ENCODE measurements at places on chromosomes 3 and 15.

DNA sequence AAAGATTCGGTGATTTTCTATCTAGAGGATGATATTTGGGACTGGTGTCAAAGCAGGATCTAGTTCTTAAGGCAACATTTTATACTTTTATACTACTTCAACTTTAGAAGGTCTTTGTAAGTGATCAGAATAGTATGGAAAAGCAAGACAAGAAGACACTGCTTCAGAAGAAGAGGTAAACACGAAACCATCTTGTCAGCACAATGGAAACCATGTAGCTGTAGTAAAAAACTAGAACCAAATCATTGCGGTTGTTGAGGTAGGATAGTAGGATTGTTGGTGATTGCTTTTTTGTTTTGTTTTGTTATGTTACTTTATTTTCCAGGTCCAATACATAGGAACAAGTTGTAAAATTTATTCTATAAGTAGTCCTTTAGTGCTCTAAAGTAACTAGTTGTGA lies 40.0 kb downstream of the SEMA6D start:
- no peak for DNase-seq

DNA sequence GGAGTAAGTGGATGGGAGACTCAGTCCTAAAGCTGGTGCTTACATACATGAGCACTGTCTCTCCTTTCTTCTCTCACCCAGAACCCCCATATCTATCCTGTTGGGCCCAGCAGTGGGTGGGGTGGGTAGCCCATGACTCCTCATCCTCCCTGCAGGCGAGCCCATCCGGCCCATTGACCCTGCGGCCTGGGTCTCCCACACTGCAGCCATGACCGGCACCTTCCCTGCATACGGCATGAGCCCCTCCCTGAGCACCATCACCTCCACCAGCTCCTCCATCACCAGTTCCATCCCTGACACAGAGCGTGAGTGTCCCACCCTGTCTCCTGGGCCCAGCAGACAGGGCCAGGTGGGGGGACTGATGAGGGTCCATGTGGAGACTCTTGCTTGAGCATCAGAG lies 8.0 kb upstream of the AP2M1 start:
- DNase-seq: no peak

DNA sequence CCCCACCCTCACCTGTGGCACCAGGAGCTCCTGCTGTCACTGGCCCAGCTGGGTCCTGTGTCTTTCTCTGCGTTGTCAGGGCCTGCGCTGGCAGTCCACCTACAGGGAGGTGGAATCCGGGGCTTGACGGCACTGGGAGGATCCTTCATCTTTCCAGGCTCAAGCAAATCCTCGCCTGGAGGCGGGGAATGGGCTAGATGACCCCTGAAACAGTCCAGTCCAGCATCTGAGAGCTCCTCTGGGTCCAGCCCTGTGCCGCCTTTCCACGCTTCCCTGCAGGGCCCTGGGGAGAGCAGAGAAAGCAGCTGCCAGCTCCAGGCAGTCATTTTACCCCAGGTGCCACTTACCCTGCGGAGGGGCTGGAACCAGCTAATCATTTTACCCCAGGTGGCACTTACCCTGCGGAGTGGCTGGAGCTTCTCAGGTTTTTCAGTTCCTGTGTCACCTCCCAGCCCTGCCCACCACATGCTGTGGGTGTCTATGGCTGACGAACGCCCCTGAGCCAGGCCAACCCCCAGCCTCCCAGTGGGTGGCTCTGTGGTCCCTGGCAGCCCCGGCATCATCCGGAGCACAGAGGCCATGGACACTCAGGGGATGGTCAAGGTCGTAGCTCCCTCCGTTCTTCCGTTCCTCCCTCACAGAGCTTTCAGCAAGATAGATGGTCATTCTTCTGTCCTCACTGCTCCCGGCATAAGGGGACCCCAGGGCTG lies 17.9 kb upstream of the ADIPOQ start:
- DNase-seq: peak; percentile 22

DNA sequence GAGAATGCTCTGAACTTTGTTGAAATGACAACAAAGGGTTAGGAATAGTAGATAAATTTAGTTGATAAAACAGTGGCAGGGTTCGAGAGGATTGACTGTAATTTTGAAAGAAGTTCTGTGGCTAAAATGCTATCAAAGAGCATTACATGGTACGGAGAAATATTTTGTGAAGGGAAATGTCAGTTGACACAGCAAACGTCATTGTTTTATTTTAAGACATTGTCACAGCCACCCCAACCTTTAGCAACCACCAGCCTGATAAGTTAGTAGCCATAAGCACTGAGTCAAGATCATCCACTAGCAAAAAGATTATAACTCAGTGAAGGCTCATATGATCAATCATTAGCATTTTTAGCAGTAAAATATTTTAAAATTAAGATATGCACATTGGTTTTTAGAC lies 8.7 kb upstream of the ST3GAL6 start:
- DNase-seq: no peak

GRCh38 chr3:110956081-110956480 lies 115.5 kb upstream of the NECTIN3 start:
- DNase-seq: no peak

- no peak for DNase-seq
Observed at GRCh38 chr3:45486136-45486535, 97.8 kb downstream of the LARS2 start.

- no peak for DNase-seq
Observed at GRCh38 chr3:116833202-116833601, 123.6 kb downstream of the TUSC7 start.

GRCh38 chr15:73560501-73561117 lies 72.6 kb downstream of the NPTN start:
- no peak for DNase-seq

GRCh38 chr3:42148982-42149432 lies 57.9 kb downstream of the TRAK1 start:
- DNase-seq: no peak

- DNase-seq: no peak
Observed at GRCh38 chr3:129624347-129625071, 18.0 kb upstream of the PLXND1 start.

- no peak for DNase-seq
Observed at GRCh38 chr3:24420224-24420623, 74.4 kb downstream of the THRB start.

- DNase-seq: peak; percentile 90
Observed at GRCh38 chr15:75202251-75203016, 752 bp downstream of the C15orf39 start.

DNA sequence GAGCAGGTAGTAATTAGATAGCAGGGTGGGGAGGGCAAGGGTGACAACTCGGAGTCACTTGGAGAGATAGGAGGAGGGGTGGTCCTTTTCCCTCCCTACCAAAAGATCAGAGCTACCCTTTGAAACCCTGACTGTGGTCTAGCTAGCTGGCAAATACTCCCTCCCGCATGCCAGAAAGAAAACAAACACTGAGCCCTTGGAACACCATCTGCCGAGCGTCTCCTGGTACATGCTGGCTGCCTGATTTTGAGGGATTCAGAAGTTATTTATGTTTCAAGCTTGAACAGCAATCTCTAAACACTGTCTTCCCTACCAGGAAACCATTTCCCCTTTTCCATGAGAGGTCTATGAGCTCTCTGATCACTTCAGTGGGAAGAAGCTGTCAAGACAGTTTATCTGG lies 291.6 kb upstream of the CFAP20DC start:
- DNase-seq: no peak

- no peak for DNase-seq
Observed at GRCh38 chr3:146732325-146732724, 127.2 kb upstream of the PLSCR5 start.

- no peak for DNase-seq
Observed at GRCh38 chr3:10764259-10765051, 51.6 kb upstream of the SLC6A11 start.

DNA sequence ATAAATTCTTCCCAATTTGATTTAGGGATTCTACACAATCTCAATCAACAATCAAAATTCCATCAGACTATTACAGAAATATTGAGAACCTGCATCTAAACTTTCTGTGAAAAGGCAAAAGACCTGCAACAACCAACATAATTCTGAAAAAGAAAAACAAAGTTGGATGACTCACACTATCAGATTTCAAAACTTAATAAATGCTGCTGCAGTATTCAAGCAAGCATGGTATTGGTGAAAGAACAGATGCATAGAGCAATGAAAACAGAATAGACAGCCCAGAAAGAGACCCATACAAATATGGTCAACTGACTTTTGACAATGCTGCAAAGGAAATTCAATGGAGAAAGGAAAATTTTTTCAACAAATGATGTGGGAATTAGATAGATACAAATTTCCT lies 477.1 kb upstream of the NR2F2 start:
- no peak for DNase-seq

DNA sequence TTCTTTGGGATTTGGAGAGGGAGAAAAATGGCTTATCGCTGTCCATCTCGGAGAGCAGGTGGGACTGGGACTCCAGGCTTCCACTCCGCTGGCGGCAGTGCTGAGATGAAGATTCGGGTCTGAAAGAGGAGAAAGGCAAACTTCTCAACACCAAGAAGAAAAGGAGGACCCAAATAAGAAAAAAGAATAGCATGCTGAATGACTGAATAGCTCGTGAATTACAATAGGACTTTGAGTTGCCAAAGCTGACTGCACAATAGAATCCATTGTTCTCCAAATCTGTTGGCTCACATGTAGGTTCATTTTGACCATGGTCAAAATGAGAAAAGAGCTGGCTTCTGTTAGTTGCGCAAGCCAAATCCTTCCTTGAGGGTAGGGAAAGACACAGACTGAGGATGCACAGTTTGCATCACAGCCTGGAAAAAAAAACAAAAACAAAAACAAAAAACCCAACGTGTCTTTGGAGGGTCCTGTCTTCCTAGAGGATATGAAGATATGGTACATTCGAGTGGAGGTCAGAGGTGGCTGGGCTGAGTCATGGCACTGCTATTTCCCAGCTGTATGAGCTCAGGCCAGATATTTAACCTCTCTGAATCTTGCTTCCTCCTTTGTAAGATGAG lies 59.3 kb upstream of the LMOD3 start:
- DNase-seq: no peak

GRCh38 chr15:35751413-35752133 lies 205.6 kb upstream of the DPH6 start:
- DNase-seq: no peak

GRCh38 chr3:107953722-107954121 lies 137.1 kb downstream of the CD47 start:
- no peak for DNase-seq

GRCh38 chr15:57619746-57620145 lies 28.0 kb downstream of the MYZAP start:
- no peak for DNase-seq

GRCh38 chr3:43879166-43879565 lies 188.4 kb downstream of the ABHD5 start:
- no peak for DNase-seq

DNA sequence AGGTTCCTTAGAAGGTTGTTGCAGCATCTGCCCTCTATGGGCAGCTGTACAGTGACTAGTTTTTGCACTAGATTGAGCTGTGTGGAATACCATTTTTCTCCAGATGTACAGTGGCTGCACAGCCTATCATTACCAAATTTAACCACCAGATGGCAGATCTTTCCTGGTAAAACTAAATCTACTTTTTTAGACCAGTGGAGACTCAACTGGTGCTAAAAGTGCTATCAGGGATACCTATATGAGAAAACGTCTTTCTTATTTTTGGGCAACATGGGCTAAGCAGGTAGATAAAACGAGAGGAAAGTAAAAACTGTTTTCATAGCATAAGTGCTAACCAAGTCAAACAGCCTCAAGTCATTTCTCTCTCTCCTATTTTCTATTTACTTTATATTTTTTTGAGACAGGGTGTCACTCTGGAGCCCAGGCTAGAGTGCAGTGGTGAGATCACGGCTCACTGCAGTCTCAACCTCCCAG lies 21.2 kb downstream of the IGSF10 start:
- no peak for DNase-seq

GRCh38 chr3:12884186-12884680 lies 42.9 kb upstream of the RPL32 start:
- no peak for DNase-seq

DNA sequence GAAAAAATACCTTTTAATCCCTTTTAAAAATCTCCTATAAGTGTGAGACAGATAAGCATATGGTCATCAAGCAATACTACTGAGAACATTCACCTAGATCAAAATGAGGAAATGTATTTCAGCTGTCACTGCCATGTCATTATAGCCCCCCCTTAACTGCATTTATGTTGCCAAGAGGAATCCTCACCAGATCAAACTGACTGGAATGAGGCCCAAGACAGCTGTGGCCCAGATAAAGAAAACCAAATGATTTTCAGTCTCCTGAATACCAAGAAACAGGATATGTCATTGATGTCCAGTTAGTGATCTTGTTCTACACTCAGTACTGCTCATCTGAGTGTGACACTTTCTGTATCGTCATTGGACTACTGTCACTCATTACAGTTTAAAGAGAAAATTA lies 35.1 kb upstream of the CPB1 start:
- no peak for DNase-seq

- DNase-seq: no peak
Observed at GRCh38 chr3:154970797-154971196, 109.3 kb upstream of the MME start.

DNA sequence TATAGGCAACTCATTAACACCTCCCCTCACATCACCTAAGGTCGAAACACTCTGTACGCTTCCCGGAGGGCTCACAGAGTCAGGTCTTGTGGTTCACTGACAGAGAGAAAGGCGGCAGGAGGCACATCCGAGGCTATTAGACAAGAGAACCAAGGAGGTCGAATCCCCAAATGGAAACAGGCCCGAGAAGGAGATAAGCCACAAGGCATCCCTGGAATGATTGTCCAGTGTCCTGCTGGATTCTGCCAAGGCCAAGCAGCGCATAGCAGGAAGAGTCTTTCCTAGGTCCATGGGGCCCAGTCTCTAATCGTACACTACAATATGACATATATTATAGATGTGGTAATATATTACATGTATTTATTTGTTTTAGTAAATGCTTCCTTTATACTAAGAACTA lies 58.5 kb downstream of the ANXA2 start:
- no peak for DNase-seq

GRCh38 chr3:1214933-1215332 lies 122.1 kb downstream of the CNTN6 start:
- no peak for DNase-seq

DNA sequence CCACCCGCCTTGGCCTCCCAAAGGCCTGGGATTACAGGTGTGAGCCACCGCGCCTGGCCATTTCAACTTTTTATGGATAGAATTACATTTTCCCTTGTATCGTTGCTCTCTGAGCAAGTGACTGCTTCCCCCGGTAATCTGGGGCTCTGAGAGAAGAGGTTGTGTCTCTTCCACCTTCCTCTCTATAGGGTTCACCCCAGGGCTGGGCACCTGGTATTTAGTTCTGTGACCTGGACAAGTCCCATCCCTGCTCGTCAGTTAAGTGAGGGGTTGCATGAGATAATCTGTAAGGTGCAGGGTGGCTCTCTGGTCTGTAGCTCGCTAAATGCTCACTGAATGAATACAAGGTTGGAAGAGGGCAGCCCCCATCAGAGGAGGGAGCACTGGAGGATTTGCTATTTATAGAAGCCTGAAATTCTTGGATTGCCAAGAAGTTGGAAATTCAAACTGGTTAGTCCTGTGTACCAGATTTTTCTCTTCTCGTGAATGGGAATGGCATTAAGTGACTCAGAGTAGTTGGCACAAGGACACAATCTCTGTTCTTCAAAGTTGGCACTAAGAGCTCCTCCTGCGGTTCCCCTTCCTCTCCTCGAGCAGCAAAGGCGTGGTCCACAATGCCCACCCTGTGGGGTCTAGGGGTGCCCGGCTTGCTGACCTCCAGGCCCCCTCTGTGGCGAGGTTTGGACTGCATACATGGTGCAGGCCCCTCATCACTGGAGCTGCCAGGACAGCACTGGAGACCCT lies 68.1 kb upstream of the DLG1 start:
- no peak for DNase-seq

All from CD4-positive, alpha-beta T cell (primary cell).